ENCODE measurements at places on chromosomes 6 and 20. TPM values are rescaled to one million over a fixed set of nuclear protein-coding genes. Genes with fewer than 3 reads are reported as not detected.

- DNase-seq: peak; percentile 68
These were observed 23.2 kb downstream of the FAM50B start for GRCh38 chr6:3872370-3872854.

DNA sequence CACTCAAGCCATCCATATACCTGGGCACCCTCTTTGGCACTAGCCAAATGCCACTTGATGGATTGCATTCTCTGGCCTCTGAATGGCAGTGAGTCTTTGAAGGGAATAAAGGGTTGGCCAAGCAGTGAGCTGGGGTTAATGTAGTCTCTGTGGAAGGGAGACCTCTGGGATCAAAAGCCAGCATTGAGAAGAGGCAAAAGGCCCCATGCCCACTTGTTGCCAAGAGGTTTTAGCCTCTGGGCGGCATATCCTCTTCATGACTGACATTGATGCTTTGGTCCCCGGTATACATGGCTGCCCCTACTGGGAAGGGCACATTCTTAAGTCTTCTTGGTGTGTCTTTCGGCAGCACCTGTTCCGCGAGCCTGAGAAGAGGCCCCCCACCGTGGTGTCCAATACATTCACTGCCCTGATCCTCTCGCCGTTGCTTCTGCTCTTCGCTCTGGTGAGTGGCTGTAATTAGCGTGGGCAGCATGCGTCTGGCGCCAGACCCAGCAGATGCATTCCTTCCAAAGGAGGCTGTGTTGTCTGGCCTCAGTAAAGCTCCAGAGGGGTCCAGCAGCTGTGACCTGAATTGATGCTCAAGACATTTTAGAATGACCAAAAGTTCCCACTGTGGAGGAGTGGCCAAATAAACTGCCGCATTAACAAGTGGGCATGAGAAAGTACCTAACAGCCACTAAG is 29.5 kb downstream of the GHRH start:
- no peak for DNase-seq

GRCh38 chr20:34538671-34539123 is 19.8 kb upstream of the MAP1LC3A start:
- DNase-seq: no peak

GRCh38 chr20:49248301-49248700 is 29.1 kb downstream of the DDX27 start:
- no peak for DNase-seq

DNA sequence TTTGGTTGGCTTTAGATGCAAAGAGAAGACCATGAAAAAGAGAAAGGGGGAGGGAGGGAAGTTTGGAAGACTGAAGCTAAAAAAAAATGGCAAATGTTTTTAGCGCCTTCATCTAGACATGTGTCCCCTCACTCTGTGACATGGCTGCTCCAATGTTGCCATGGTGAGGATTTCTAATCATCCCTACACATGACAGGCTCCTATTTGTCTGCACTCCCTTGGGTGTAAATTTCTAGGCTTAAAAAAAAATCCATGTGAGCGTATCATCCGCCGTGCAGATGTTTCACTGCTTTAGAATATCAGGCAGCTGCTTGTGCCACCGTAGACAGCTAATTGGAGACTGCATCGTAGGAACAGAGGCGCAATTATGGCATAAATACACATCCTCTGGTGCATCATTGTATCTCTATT is 761.1 kb upstream of the MMS22L start:
- DNase-seq: no peak

DNA sequence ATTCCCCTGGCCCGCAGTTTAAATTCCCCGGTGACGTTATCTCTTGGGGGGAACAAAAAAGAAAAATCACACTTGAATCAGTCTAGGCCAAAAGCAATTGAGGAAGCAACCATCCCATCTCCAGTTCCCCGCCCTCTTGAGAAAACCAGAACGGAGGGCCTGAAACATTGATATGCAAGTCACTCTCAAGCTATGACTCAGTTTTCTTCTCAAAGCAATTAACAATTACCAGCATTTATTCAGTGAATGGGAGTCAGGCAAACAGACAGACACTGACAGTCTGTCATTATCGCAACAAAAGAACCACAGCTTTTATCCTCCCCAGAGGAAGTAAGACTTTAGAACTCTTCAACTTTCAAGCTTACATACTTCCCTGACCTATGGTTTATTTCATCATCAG is 100.9 kb downstream of the OPRM1 start:
- DNase-seq: no peak

- DNase-seq: no peak
These were observed 201.8 kb downstream of the GRIK2 start for GRCh38 chr6:101595276-101595675.

ERVFRD-1 gene
- 0.13 TPM for total RNA-seq

OR2H1 gene
- total RNA-seq: not detected

SNAP91 gene
- 0.48 TPM for total RNA-seq

TTK gene
- 0.58 TPM for total RNA-seq

EHMT2 gene
- 28.4 TPM for total RNA-seq

VWA7 gene
- total RNA-seq: 0.77 TPM

Measured in mesenteric fat pad (tissue), 1 donor.